Endodermal cell (in vitro differentiated cells): ENCODE measurements at places on chromosomes 3 and 15. TPM values are rescaled to one million over a fixed set of nuclear protein-coding genes. Genes with fewer than 3 reads are reported as not detected.

- DNase-seq, result no peak
Measured at GRCh38 chr3:4750306-4750968, 228.8 kb upstream of the BHLHE40 start.

DNA sequence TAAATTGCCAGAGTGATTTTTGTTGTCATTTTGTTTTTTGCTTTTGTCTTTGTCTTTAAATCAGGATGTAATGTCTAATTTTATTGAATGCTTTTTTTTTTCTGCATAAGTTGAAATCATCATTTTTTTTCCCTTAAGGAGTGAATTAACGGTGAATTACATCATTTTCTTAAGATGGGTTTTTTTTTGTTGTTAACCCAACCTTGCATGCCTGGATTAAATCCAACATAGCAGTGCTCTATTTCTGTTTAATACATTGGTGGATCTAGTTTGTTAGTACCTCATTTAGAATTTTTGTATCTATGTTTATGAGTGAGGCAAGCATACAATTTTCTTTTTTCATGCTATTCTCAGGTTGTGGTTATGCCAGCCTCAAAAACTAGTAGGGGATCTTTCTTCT lies 186.4 kb upstream of the TMC3 start:
- DNase-seq, result no peak

- peak; percentile 48 for DNase-seq
Measured at GRCh38 chr3:56629047-56629446, 54.0 kb downstream of the TASOR start.

- peak; percentile 79 for DNase-seq
Measured at GRCh38 chr3:194397757-194398312, 1.2 kb downstream of the GP5 start.

Gene SEC11A
- total RNA-seq, result 197 and 207 TPM in 2 replicates

Gene TNFSF10
- not detected in 3 replicates for total RNA-seq

DNA sequence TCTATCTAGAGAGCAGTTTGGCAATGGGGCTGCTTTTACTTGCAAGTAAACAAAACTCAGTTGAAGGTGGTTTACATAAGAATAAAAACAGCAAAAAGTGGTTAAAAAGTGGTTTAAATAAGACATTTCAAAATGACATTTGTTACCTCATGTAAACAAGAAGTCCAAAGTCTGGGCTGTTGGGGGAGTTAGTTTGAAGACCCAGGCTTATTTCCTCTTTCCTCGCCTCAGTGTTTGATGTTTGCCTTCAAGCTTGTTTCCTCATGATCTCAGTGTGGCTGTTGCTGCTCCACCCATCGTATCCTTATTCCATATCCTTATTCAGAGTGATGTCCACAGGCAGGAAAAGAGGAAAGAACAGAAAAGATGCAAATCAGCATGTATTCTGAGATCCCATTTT lies 15.2 kb downstream of the CGNL1 start:
- peak; percentile 13 for DNase-seq

Gene GUCA1C
- not detected in 2 replicates for total RNA-seq
